ENCODE measurements at places on chromosomes 7 and 10.

DNA sequence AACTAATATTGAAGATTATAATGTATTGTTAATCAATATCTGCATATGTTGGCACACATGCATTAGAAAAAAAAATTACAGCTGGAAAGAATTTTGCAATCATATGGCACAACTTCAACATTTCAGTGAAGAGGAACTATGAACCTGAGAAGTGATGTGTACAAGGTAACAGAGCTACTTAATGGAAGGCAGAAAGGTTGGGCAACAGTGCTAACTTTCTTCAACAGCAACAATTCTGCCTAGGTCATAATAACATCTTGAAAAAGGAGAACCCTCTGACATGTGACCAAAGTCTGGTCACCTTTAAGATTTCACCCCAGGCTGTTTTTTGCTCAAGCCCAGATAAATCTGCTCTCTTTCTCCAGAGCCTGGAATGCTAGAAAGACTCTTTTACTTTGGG lies 47.9 kb upstream of the SKAP2 start:
- no peak for DNase-seq

GRCh38 chr7:101161692-101162471 lies 3.5 kb downstream of the VGF start:
- no peak for DNase-seq

- no peak for DNase-seq
Measured at GRCh38 chr10:77643795-77644468, 6.3 kb upstream of the KCNMA1 start.

DNA sequence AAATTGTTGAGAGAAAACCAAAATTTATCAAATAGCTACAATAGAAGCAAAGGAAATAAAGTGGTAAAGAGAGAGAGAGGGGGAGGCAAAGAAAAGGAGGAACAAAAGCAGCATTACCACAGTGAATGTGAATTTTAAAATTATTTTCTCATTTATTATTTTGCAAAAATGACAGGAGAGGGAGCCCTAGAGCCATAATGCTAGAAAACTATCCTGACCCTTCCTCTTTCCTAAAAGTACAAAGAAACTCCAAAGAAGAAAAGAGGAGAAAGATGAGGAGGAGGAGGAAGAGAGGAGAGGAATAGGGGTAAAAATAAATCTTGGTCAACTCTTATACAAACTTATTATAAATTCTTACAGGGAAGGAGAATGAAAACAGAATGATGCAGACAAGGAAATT lies 921.5 kb downstream of the NRG3 start:
- DNase-seq: no peak

DNA sequence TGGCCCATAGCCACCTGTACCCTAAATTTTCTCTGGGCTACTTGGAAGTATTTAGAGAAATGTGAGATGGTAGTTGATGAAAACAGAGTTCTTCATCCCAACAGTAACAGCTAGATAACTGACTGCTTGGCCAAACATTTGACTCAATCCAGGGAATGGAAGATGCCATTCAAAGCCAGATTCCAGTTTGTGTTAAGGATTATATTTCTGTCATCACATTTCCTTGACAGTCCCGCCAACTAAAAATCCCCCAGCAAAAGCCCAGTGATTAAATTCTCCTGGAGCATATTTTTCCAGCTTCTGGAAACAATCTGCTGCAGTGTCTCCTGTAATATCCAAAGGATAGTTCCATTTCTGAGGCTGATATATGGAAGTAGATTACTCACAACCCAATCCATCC lies 45.4 kb upstream of the PTN start:
- no peak for DNase-seq

- DNase-seq: no peak
Measured at GRCh38 chr7:101511965-101512364, 117.1 kb downstream of the MYL10 start.

DNA sequence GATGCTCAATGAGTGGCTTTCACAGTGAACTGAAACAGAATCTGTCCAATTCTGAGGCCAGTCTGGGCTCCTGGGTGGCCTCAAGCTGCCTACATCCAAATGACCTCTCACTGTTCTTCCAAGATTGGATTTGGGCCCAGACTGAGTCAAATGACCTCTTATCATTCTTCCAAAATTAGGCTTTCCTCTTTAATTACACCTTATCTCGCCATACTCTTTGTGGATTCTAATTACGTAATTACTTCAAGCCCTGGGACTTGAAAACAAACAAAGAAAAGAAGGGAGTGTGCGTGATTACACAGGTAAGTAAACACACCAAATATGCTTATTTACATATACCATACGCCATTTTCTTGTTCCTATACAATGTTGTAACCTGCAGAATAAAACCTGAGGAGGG lies 18.8 kb downstream of the SORBS1 start:
- no peak for DNase-seq
